ENCODE measurements at places on chromosomes 1 and 21.

DNA sequence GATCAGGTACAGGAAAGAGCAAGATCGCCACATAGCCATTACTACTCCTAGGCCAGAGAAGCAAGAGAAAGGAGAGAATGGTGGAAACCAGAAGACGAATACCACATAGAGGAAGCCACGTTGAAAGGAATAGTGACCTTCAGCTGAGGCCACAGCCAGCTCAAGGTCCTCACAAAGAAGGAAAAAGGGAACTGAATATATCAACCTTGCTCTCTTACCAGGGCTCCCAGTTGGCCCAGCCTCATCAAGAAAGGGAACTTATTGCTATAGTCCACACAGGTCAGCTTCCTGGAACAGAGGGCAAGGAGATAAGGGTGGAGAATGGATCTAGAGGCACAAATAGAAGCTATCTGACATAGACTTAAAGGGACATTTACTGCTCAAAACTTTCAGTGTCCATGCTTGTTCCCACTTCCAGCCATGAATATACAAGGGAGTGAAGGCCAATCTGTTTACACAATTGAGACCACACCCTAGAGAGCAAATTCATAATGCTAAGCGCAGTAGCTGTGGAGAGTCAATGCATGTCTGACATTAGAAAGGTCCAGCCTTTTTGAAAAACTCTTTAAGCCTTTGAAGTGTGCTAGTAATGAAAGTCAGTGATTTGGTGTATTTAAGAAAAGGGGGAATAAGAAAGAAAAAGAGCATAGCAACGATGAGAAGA is 120.7 kb upstream of the ZC3H11B start:
- DNase-seq: no peak

DNA sequence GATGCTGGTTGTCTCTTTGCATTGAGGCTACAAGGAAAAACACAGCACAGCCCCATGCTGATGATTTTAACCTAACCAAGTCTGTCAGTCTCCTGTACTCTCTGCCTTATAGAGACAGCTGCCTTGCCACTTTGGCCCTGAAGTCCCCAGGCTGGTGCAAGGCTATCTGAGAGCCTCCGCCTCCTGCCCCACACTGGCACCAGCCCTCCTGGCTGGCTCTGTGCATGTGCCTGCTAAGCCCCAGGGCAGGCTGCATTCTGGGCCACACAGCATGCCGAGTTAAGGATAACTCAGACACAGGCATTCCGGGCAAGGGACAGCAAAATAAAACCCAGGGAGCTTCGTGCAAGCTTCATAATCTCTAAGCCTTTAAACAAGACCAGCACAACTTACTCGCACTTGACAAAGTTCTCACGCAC is 910 bp downstream of the RUNX1 start:
- DNase-seq: no peak

DNA sequence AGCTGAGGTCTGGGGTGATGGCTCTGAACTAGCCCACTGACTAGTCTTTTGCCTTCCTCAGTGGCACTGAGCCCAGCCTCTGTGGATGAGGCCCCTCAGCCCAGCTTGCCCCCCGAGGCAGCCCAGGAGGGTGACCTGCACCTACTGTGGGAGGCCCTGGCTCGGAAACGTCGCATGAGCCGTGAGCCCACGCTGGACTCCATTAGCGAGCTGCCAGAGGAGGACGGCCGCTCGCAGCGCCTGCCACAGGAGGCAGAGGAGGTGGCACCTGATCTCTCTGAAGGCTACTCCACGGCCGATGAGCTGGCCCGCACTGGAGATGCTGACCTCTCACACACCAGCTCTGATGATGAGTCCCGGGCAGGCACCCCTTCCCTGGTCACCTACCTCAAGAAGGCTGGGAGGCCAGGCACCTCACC is 87.8 kb downstream of the TRIM11 start:
- no peak for DNase-seq

GRCh38 chr1:112470966-112471365 is 37.8 kb upstream of the WNT2B start:
- DNase-seq: no peak

- no peak for DNase-seq
Observed at GRCh38 chr1:198352975-198353695, 187.3 kb downstream of the ATP6V1G3 start.

DNA sequence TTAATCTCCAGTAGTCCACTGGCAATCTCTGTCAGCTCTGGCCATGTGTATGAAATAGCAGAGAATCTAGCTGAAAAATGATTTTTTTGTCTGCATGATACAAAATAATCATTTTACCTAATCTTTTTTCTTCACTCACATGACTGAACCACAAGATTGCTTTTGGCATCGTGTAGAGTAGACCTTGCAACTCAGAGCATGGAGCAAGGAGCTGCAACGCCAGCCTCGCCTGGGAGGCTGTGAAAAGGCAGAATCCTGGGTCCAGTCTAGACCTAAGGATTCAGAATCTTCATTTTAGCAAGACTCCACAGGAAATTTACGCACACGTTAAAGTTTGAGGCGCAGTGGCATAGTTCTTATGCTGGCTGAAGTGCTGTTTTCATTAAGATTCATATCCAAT is 40.2 kb downstream of the TOMM20 start:
- no peak for DNase-seq

DNA sequence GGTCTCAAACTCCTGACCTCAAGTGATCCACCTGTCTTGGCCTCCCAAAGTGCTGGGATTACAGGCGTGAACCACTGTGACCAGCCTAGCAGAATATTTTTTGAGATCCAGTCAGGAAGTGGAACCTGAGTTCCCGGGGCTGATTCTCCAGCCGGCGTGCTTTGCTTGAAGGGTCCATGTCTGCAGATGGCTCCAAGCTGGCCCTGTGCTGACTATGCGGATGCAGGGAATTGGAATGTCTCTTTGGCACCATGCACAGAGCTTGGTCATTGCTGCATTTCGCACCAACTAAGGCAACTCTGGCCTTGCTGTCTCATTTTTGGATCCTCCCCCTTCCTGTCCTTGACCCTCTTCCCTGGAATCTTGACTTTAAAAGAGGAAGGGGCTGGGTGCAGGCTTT is 28.1 kb downstream of the ARHGEF10L start:
- DNase-seq: no peak

- no peak for DNase-seq
Observed at GRCh38 chr1:112818990-112819689, 104.0 kb upstream of the PPM1J start.
